GM18507 (cell line): ENCODE measurements at places on chromosomes 7 and 10.

- no peak for DNase-seq
Observed at GRCh38 chr10:61951144-61951483, 49.6 kb downstream of the ARID5B start.

GRCh38 chr10:123550675-123551096 lies 115.5 kb upstream of the GPR26 start:
- no peak for DNase-seq

- DNase-seq = no peak
Observed at GRCh38 chr7:135467207-135467711, 42.6 kb downstream of the CNOT4 start.

DNA sequence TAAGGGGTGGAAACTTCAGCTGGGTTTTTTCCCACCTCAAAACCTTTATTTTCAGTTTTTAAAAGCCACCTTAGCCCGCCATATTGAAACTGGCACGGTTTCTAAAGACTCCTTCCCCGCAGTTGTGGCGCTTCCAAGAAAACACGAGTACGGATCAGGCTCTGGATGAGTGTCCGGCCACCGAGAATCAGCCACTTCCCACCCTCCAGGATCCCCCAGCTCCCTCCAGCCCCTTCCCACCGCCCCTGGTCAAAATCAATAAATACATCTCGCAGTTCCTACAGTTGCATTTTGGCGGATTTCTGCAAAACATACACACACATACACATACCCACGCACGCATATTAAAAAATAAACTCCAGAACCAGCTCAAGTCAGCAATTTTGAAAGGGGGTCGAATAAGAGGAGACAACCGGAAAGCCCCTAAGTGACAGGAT lies 1.1 kb downstream of the SFMBT2 start:
- no peak for DNase-seq

DNA sequence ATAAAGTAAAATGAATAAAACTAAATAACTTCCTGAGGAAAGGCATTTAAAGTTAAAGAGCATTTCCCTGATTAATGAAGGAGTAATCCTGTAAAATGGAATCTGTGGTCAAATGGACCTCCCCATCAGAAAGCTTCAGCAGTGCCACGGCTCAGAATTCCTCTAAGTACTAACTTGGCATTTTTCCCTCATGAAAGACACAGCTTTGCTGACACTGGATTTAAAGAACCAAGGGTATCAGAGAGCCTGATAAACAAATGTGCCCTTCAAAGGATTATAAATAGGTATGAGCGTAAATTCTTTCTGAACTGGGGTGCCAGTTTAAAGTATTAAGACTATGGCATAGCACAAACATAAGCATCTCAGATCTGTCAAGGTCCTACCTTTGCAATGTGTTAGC lies 24.2 kb upstream of the RNF148 start:
- no peak for DNase-seq

- DNase-seq = no peak
Observed at GRCh38 chr10:2476812-2477553, 590.4 kb upstream of the PFKP start.

DNA sequence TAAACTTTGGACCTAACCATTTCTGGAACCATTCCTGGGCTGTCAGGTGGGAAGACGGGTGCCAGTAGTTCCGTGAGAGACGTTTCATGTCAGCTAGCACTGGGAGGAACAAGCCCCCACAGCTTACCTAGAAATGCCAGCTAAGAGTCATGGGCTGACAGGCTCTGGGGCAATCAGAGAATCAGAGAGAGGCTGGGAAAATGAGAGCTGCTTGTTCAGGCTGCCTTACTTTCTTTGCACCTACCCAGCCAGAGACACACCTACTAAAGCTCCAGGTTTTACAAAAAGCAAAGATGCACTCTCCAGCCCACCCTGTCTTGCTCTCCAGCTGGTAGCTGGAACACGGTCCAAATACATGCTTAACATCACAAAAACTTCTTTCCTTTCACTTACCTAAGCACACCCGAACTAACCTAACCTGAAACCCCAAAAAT lies 688 bp downstream of the PTN start:
- no peak for DNase-seq

DNA sequence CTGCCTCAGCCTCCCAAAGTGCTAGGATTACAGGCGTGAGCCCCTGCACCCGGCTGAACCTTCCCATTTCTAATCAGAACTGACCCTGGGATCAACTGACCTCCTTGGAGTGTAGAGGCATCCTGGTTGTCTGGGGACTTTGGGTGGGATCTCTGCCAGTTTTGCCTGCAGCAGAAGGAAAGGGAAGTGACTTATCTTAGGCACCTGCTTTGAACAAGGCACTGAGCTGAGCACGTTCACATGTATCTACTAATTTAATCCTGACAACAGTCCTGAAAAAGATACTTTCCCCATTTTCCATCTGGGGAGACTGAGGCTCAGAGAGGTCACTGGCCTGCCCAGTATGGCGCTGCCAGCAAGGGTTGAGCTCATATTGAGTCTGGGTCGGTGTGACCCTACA lies 153.4 kb downstream of the CUX1 start:
- DNase-seq = no peak

DNA sequence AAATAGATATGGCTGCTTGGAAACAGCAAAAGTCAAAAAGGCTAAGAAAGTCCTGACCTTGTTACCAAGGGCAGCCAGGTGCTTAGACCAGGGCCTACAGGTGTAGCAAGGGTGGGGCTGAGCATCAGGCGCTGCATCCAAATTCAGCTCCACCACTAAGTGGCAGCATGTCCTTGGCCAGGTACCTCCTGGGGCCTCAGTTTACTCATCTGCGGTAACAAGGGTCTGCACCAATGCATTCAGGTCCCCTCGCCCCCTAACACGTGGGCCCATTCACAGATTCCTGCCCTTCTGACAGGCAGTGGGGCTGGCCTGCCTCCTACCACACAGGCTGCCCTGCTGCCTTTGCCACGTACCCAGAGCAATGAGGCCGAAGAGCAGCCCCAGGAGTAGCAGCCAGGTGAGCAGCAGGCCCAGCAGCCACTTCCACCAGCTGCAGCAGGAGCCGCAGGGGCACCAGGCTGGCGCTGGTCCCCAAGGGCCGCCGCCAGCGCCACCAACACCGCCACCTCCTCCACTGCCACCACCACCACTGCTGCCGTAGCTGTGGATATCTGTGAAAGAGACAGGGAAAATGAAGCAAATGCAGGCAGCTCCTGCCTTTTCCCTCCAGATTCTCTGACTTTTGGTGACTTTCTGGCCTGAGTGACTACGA lies 28.9 kb downstream of the COL17A1 start:
- DNase-seq = no peak

DNA sequence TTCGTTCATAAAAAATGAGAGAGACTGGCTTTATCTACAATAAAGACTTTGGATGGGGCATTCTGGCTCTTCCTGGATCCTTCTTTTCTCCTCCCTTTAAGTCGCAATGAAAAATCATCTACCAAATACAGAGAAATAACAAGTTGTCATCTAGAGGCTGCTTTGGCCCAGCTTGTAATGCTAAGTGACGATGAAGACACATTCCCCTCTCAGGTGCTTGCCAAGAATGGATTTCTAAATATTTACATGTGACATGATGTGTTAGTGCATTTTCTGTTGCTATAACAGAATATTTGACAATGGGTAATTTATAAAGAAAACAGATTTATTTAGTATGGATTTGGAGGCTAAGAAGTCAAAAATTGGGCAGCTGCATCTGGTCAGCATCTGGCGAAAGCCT lies 308.6 kb upstream of the NPVF start:
- DNase-seq = no peak

DNA sequence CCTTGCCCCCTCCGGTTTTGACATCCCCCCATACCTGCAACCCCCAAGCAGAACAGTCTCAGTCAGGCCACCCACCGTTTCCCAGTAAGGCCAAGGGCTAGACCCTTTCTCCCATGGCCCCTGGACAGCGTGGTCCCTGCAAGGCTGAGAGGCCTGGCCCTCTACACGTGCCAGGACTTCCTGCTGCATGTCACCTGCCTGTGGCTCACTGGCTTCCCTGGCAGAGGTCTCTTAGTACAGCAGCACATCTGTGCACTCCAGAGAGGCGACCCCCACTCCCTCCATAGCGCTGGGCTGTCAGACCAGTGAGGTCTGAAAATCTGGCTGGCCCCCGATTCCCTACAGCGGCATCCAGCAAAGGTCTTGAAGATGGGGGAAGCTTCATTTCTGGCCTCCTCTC lies 26.4 kb upstream of the JAKMIP3 start:
- DNase-seq = no peak

- DNase-seq = no peak
Observed at GRCh38 chr7:83271212-83272099, 108.8 kb upstream of the PCLO start.

DNA sequence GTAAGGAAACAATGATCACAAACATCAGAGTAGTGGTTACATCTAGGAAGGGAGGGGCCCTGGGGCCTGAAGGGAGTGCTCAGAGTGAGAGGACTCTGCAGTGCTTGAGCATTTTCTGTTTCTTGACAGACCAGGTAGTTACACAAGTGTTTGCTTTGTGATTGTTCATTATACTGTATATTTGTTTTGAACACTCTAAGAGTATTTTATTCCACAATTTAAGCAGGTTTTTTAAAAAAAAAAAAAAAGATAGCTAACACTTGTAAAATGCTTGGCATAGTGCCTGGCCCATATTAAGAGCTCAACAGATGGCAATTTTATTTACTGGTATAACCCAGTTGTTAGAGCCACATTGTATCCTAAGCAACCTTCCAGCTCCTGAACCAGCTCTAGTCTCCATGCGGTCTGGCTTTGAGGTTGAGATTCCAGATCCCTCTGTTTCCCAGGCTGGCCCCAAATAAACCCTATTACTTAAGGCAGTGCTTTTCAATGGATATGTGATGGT lies 20.1 kb upstream of the ATXN7L1 start:
- DNase-seq = no peak

- no peak for DNase-seq
Observed at GRCh38 chr7:121936951-121937623, 64.1 kb downstream of the PTPRZ1 start.

- DNase-seq = no peak
Observed at GRCh38 chr10:17768496-17768895, 16.5 kb downstream of the TMEM236 start.

- DNase-seq = no peak
Observed at GRCh38 chr10:129951101-129951969, 12.7 kb downstream of the EBF3 start.

GRCh38 chr10:8052956-8053445 lies 1.5 kb upstream of the GATA3 start:
- no peak for DNase-seq

- no peak for DNase-seq
Observed at GRCh38 chr7:74104702-74105101, 21.1 kb downstream of the LIMK1 start.

DNA sequence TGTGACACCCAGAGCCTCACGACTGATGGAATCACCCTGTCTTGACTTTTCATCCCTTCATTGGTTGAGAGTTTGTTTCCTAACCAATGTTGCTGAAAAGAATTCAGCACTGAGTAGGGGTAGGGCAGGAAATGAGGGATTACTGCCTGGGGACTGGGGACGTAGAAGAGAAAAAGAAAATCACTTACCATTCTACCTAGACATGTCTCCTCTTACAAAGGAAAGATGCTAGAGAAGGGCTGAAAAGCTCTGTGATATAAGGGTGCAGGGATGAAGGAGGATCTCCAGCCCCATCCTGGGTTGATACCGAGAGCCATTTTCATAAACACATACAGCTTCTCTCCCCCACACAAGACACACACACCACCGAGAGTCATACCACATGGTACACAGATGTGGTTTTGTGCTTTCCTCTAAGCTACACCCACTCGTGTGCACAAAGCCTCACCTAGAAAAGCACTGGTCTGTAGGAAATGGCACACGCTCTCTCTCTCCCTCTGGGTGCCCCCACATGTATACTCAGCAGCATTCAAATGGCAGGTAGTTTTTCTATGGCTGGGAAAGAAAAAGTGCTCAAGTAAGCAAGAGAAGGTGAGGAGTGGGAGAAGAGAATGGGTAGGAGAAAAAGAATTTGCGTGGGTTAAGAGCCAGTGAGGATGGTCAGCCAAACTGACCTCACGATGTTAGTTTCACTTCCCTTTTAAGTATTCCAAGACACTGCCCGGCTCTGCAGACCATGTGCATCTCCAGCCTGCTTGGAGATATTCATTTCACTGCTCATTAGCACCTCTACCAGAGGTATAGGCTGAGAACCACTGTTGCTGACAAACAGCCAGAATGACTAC lies 85.8 kb downstream of the CALD1 start:
- DNase-seq = no peak

DNA sequence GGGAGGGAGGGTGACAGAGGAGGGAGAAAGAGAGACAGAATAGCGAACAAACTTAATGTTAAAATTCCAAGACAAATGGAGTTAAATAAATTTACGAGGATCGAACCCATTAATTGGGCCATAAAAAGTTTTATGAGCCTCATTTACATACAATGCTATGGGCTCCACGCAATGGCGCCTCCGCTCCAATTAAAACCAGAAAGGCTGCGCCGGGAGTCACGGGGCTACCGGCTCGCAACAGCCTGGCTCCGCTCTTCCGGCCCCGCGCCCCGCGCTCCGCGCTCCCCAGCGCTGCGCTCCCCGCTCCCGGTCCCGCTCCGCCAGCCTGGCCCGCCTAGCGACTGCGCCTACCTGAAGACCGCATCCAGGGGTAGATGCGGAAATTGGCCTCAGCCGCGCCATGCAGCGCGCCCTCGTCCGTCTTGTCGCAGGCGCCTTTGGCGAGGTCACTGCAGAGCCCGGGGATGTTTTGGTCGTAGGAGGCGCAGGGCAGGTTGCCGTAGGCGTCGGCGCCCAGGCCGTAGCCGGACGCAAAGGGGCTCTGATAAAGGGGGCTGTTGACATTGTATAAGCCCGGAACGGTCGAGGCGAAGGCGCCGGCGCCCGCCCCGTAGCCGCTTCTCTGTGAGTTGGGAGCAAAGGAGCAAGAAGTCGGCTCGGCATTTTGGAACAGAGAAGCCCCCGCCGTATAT lies 513 bp downstream of the HOXA7 start:
- no peak for DNase-seq

DNA sequence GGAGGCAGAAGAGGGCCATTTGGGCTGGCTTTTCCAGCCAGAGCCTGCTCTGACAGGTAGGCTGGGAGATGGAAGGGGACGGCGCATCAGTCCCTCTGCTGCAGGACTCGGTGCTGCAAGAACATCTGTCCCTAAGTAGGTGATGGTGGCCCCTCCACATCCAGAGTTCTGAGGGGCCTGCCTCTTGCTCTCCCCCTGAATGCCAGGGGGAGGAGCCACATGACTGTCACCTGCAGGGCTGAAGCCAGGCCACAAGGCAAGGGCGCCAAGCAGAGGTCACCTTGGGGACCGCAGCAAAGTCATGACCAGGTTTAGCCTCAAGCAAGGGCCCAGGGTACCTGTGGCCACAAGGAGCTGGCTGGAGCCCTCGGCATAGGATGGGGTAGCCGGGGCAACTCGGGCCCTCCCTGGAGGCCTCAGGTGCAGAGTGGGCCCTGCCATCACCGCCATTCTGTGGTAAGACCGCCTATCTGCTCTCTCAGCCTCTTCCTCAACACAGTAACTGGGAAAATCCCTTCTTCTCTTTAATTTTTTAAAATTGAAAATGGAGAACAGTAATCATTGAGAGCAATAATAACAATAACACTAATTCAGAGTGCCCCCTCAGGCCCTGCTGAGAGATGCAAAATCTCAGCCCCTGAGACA lies 99.3 kb downstream of the FAM53B start:
- DNase-seq = no peak
